ENCODE measurements at places on chromosomes 12 and 14. TPM values are rescaled to one million over a fixed set of nuclear protein-coding genes. Genes with fewer than 3 reads are reported as not detected.

Gene SERPINA1
- total RNA-seq = 1.3 TPM

Gene FOXG1
- total RNA-seq = not detected

Gene SELPLG
- total RNA-seq = 0.28 TPM

Gene MLF2
- total RNA-seq = 348 TPM

Gene POTEG
- not detected for total RNA-seq

Gene TMEM179
- not detected for total RNA-seq

Gene RDH16
- 0.28 TPM for total RNA-seq

Gene KRT72
- not detected for total RNA-seq

Gene P2RX7
- total RNA-seq = 0.05 TPM

Gene PPP2R5C
- 72.4 TPM for total RNA-seq

Gene SIX6
- total RNA-seq = not detected

Gene MYG1
- 46.0 TPM for total RNA-seq

All from airway epithelial cell (primary cell).